ENCODE measurements at places on chromosomes 2 and 18. TPM values are rescaled to one million over a fixed set of nuclear protein-coding genes. Genes with fewer than 3 reads are reported as not detected.

GRCh38 chr18:32201948-32202672 is 12.3 kb downstream of the MEP1B start:
- no peak for DNase-seq

DNA sequence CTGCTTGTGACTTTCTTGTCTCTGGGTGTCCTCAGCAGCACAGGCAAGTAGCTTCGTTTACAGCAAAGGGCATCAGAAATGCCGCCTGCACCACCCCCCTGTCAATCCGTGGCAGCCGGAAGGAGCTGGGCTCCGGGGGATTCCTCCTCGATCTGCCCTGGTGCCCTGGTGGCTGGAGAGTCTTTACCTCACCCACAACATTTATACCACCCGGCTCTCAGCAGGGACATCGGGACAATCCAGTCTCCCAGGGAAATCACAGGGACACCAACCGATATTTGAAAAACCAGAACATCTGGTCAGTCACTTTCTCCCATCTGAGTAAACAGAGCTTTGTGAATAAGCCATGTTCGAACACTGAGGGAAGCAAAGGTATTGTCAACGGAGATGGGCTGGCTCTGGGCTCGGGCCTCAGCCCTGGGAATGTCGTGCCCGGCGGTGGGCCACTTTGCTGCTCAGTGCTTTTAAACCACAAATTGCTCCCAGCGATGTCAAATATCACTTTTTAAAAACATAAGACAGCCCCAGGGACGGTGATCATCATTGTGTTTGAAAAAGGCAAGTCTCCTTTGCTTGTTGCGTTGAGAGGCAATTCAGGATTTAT is 210.0 kb upstream of the SALL3 start:
- DNase-seq = no peak

- no peak for DNase-seq
Observed at GRCh38 chr18:35983818-35984217, 11.3 kb downstream of the RMP24 start.

CYRIA gene
- 15.2 TPM for total RNA-seq

CROCC2 gene
- total RNA-seq = 1.6 TPM

NAT8 gene
- not detected for total RNA-seq
